Fibroblast of mammary gland (primary cell): ENCODE measurements at places on chromosomes 5 and 9.

- DNase-seq = no peak
Measured at GRCh38 chr9:105416840-105417239, 31.0 kb upstream of the FSD1L start.

- peak; percentile 86 for DNase-seq
Measured at GRCh38 chr5:80231243-80231642, 24.6 kb downstream of the SERINC5 start.

- DNase-seq = peak; percentile 26
Measured at GRCh38 chr5:127840809-127841208, 137.6 kb downstream of the CCDC192 start.

DNA sequence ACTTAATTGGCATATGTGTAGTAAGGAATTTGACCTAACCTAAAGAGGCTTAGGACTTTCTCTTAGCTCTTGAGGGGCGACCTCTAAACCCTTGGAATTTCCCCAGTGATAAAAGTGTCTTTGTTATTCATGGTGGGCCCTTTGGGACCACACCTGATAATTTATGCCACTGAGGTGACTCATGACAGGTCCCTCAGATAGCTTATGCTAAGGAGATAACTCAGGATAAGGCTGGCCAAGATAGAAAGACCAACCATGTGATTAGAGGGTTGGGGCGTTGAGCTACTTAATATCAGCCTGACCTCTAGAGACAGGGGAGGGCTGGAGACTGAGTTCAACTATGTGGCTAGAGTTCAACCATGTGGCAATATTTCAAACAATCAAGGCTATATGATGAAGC lies 218.1 kb downstream of the AP3B1 start:
- DNase-seq = no peak

- peak; percentile 97 for DNase-seq
Measured at GRCh38 chr5:151684690-151685361, 1.9 kb downstream of the SPARC start.

DNA sequence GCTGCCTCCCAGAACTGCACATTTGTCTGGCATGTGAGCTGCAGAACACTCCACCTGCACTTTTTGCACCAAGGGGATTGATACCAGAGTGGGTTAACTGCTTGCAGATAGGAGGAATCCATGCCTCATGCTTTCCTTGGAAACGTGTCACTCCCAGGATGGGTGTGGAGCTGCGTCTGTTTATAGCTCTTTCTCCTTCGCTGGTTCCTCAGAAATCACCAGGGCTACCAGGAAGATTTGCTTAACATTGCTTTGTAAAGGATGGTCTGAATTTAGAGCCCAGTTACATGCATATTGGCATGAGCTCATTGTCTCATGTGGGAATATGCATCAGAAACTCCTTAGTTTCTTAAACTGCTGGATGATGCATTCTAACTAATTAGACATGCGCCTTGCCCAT lies 234.6 kb downstream of the GADD45G start:
- no peak for DNase-seq

GRCh38 chr5:130452744-130453143 lies 548.5 kb downstream of the CHSY3 start:
- DNase-seq = no peak

DNA sequence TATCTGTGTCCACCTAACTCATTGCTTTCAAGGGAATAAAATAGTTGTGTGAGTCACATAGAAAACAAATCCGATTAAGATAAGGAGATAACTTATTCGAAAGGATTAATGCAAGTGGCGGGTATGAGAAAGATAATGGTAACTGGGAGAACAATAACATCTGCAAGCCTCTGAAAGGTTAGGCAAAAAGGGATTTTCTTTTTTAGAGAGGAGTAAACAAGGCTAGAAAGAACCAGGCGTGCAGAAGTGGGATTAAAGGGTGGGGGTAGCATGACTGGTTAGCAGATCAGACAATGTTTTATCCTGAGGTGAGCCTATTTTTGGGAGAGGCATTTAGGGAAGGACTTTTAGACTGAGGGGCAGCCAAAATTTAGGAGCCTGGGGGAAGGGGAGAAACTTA lies 34.7 kb upstream of the JMY start:
- no peak for DNase-seq

- no peak for DNase-seq
Measured at GRCh38 chr9:82363682-82364081, 375.1 kb downstream of the SPATA31D1 start.

- peak; percentile 20 for DNase-seq
Measured at GRCh38 chr5:3598207-3598606, 2.6 kb downstream of the IRX1 start.

GRCh38 chr9:95406121-95406520 lies 88.6 kb upstream of the FANCC start:
- peak; percentile 73 for DNase-seq

DNA sequence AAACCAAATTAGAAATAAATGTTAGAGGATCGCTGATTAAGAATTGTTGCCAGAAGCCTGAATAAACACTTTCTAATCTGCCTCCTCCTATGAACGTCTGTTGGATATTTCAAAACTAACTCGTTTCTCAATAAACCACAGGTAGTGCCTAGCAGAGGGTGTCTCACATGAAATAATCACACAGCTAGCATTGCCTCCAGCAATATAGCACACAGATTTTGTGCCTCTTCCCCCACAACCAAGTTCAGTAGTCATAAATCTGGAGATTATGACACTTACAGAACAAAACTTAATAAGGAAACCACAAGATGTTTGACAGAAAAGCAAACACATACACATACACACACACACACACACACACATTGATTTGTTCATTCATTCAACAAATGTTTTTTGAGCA lies 173.2 kb upstream of the CDH10 start:
- DNase-seq = no peak

DNA sequence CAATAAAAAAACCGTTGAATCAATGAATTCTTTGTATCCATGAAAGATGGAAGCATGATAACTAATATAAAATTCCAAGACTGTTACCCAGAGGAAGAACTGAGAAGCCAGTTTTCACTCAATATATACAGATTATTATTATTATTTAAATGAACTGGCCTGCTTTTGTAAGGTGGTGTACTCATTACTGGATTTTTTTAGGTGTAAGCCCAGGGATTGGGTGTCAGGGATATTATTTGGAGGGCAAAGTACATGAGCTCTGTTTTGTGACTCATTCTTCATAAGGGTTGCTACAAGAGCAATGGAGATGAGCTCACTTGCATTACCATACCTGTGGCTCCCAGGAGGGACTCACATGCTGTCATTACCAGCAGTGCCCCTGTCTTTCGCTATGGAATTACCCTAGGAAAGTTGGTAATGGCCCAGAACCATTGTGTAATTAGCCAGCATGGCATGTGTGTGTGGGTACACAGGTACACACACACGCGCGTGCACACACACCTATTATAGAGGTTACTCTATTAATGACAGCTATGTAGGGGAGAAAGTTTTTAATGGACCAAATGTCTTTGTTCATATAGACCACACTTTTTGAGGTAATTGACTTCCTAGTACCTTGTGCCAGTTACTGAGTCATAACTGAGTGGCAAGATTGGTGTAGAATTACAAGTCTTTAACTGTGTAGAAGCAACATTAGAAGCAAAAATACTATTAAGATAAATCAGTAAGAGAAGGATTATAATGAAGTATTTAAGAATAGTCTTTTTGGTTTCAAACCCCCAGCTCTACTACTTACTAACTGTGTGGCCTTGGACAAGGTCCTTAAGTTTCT lies 143.4 kb downstream of the GDNF start:
- DNase-seq = peak; percentile 71

DNA sequence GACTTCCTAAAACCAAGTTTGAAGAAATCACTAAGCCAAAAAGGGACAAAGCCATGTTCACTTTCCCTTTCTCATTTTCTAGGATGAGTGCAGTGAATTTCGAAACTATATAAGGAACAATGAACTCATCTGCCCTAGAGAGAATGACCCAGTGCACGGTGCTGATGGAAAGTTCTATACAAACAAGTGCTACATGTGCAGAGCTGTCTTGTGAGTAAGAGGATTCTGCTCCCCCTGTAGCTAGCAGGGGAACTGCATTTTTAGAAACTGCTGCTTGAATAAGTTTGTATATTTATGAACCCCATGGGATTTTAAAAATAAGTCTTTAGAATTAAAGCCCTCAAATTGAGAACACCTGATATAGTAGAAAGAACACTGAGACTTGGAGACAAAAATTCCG lies 42.7 kb upstream of the SPINK14 start:
- DNase-seq = peak; percentile 28

DNA sequence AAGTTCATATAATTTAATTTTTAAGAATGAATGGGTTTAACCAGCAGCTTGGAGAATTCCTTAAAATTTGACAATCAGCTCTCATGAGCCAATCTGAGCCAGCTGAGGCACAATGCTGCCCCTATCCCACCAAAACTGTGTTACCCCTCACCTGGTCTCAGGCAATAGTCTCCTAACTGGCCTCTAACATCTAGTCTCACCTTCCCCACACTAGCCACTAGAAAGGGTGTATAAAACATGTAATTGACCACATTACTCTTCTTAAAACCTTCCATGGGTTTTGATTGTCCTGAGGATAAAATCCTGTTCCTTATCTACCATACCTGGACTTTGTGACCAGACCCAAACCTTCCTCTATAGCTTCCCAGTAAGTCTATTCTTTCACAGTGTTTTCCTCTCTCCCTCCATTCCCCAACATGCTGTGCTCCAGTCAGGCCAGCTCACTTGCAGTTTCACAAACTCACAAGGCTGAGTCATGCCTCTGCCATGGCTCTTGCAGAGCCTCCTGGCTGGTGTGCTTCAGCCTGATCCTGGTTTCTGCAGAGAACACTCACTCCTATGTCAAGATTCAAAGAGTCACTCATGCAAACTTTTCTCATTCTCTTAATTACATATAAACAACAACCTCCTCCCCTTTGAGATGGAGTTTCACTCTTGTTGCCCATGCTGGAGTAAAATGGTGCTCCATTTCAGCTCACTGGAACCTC lies 16.0 kb upstream of the ZCCHC7 start:
- peak; percentile 90 for DNase-seq

DNA sequence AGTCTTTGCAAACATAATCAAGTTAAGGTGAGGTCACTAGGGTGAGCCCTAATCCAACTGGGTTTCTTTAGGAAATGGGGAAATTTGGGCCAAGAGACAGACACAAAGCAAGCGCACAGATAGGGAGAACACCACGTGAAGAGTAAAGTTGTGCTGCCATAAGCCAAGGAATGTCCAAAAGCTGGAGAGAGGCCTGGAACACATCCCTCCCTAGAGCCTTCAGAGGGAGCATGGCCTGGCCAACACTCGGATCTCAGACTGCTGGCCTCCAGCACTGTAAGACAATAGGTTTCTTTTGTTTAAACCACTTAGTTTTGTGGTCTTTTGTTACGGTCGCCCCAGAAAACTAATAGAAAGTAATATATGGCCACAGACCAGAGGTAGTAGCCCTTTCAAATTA lies 8.1 kb upstream of the ROR2 start:
- no peak for DNase-seq

GRCh38 chr5:92580814-92581213 lies 1000.2 kb downstream of the NR2F1-AS1 start:
- DNase-seq = peak; percentile 8

DNA sequence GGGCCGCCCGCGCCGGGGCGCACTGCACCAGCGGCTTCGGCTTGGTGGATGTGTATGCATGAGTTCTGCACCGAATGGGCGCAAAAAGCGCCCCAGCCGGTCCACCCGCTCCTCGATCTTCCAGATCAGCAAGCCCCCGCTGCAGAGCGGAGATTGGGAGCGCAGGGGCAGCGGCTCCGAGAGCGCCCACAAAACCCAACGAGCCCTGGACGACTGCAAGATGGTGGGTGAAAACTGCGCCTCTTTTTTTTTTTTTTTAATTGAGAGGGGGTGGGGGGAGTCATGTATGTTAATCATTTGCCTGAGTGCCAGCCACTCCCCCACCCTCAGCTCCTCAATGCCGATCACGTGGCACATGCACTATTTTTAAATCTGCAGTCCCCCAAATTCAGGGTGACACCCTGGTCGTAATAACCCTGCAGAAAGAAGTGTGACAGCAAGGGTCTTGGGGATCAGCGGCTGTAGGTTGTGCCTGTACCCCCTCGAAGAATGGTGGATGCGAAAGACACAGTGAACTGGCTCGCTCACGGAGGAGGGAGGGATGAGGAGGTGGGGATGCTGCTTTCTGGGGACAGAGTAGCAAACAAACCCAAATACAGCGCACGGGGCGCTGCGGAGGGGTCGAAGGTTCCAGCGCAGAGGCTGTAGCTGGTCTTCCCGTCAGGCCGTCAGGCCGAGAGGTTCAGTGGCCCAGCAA lies 900 bp downstream of the RGS7BP start:
- peak; percentile 20 for DNase-seq

- DNase-seq = no peak
Measured at GRCh38 chr9:70133253-70134208, 89.9 kb downstream of the MAMDC2 start.

DNA sequence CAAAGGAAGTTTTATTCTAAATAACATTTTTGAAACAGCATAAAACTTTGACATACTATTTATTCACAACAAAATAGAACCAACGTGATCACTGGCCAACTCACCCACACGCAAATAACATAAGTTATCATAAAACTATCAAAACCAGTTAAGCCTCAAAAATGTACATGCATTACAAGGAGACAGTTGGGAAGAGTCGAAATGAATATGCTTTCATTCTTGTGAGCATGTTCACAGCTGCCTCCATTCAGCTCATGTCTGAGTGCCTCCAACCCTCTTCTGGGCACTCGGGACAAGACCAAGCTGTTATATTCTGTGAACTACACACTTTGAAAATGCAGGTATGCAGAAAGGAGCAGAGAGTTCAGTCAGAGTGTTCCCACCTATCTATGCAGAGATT lies 284.9 kb downstream of the BNC2 start:
- no peak for DNase-seq

DNA sequence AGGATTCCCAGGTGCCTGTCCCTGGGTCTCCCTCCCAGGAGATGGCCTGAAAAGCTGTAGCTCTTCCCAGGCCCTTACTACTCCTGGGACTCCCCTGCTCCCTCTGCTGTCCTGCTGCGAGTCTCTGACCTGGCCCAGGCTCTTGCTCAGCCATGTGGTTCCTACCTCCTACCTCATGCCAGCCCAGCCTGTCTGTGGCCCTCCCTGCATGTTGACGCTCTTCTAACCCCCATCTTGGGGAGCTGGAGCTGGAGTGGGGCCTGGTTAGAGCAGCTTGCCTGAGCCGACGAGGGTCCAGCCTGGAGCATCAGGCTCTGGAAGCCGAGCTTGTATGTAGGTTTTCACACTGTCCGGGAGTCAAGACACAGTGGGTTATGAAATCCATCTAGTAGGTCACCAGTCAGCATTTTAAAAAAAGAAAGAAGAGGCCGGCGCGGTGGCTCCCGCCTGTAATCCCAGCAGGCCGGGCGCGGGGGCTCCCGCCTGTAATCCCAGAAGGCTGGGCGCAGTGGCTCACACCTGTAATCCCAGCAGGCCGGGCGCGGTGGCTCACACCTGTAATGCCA lies 244.4 kb downstream of the FANCC start:
- DNase-seq = peak; percentile 35

DNA sequence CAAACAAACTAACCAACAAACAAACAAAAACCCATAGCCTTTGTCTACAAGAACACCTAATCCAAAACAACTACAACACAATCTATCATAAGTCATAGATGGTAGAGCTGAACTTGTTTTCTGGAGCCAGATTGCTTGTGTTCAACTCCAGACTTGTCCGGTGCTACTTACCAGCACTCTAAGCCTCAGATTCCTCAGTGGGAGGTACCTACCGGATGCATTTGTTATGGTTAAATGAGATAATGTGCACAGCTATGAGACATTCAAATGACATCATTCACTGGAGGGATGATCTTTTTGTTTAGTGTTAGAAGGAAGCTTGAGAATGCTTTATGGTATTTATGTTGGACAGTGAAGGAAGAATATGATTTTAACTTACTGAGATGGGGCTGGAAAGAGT lies 592.9 kb upstream of the C9orf72 start:
- DNase-seq = no peak

- no peak for DNase-seq
Measured at GRCh38 chr9:87443006-87443405, 54.7 kb upstream of the DAPK1 start.

- peak; percentile 74 for DNase-seq
Measured at GRCh38 chr5:163846512-163846911, 341.1 kb downstream of the MAT2B start.
